ENCODE measurements at places on chromosomes 1 and 21.

DNA sequence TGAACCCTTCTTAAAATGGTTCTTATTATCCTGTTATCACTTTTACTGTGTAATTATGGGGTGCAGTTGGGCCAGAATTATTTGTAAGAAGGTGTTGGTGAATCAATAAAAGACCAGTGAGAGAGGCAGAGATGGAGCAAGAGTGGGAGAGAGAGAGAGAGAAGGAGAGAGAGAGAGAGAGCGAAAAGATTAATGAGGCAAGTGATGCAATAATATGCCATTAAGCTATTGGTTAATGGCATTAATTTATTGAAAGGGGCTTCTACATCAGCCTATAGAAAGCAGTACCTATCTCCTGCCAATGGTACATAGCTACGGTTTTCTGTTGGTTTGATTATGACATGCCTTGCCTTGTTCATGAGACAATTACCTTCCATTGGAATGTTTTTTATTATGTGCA, 388.7 kb downstream of the RPS6KC1 start:
- H3K36me3 ChIP-seq: peaks cover 4% of the 10 kb centered on the region
- no peak for DNase-seq
- H3K4me3 ChIP-seq: no peak overlapping the region
- no peak overlapping the region for H3K27ac ChIP-seq
- H3K27me3 ChIP-seq: no peaks in the 10 kb centered on the region

DNA sequence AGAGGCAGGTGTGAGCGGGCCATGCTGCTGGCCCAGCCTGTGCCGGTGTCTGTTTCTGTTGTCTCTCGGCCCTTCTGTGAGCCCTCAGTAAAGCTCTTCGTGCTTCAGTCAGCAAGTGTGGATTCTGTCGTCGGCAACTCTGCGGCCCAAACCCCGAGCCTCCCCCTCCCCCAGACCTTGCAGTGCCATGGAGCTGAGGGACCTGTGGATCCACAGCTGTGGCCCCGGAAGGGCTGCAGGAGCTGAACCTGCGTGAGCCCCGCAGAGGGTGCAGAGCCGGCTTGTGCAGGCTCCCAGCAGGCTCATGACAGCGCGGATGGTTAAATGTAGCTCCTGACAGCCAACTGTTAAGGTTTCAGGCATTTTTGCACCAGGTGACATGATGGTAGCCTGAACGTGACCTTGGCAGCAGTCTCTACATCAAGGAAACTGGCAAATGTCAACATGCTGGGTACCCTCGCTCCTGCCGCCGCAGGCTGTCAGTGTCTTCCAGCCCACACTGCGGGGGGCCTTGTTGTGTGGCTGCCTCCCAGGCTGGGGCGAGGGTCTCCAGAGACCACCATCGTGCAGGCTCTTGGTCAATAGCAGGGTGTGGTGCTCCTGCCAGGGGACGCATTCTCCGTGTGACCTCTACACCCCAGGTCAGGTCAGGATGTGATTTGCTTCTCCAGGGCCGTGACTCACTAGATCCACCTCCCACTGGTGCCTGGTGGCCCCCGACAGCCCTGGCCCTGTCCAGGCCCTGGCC, 7.0 kb downstream of the LRRC3 start:
- H3K27me3 ChIP-seq: no peaks in the 10 kb centered on the region
- peaks cover 4% of the 10 kb centered on the region for H3K4me1 ChIP-seq
- H3K36me3 ChIP-seq: no peaks in the 10 kb centered on the region
- no peak overlapping the region for H3K4me3 ChIP-seq

- H3K4me1 ChIP-seq: peaks cover 7% of the 10 kb centered on the region
- no peak for DNase-seq
- peaks cover 4% of the 10 kb centered on the region for H3K36me3 ChIP-seq
Observed at GRCh38 chr1:66478116-66478515, 55.8 kb upstream of the SGIP1 start.

DNA sequence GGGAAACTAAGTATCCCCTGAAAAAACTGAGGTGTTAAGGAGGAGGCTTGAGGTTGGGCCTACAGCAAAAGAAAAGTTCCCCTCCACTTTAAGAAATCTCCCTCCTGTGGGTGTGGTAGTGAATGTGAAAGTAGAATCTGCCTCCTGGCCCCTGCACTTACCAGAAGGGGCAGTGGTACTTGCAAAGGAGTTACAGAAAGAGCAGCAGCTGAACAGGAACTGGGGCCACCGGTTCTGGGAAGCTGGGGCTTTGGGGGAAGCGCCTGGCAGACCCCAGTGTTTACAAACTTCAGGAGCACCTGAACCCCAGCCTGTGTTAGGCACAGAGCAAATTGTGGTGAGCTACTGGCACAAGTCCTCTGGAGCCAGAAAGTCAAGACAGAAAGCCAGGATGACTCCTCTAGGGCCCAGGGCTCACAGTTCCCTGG, 250.2 kb upstream of the FGGY start:
- H3K4me1 ChIP-seq: no peaks in the 10 kb centered on the region
- no peaks in the 10 kb centered on the region for H3K36me3 ChIP-seq
- H3K27ac ChIP-seq: no peak overlapping the region
- DNase-seq: no peak
- H3K27me3 ChIP-seq: no peaks in the 10 kb centered on the region

GRCh38 chr1:36390411-36390810, 4.7 kb upstream of the STK40 start:
- H3K4me1 ChIP-seq: peaks cover 25% of the 10 kb centered on the region
- no peak for DNase-seq

- no peak overlapping the region for H3K4me3 ChIP-seq
- no peak overlapping the region for H3K27ac ChIP-seq
- H3K36me3 ChIP-seq: no peaks in the 10 kb centered on the region
- no peaks in the 10 kb centered on the region for H3K4me1 ChIP-seq
- DNase-seq: no peak
Observed at GRCh38 chr1:75990686-75991085, 58.5 kb upstream of the ASB17 start.

DNA sequence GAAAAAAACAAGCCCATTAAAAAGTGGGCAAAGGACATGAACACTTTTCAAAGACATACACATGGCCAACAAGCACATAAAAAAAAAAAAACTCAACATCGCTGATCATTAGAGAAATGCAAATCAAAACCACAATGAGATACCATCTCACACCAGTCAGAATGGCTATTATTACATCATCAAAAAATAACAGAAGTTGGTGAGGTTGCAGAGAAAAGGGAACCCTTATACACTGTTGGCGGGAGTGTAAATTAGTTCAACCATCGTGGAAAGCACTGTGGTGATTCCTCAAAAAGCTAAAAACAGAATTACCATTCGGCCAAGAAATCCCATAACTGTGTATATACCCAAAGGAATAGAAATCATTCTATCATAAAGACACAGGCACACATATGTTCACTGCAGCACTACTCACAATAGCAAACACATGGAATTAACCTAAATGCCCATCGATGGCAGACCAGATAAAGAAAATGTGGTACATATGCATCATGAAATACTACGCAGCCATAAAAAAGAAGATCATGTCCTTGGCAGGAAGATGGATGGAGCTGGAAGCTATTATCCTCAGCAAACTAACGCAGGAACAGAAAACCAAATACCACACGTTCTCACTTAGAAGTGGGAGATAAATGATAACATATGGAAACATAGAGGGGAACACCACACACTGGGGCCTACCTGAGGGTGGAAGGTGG, 70.1 kb downstream of the INTS7 start:
- no peaks in the 10 kb centered on the region for H3K27me3 ChIP-seq
- DNase-seq: no peak
- no peak overlapping the region for H3K4me3 ChIP-seq
- H3K27ac ChIP-seq: no peak overlapping the region
- H3K4me1 ChIP-seq: no peaks in the 10 kb centered on the region

DNA sequence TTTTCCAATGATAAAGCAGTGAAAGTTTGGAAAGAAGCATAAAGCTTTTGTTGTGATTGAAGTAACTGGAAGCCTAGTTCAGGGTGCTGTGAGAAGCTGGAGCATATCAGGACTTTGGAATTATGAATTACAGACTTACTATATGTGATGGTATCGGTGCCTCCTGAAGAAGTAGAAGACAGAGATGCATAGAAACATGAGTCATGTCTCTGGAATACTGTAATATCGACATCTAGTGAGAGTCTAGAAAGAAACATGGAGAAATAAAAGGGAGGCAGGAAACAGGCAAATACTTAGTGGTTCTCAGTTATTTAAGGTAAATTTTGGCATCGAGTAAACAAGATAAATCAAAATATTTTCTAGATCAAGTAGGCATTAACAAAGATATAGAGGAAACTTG, 103.0 kb downstream of the CAMTA1 start:
- H3K36me3 ChIP-seq: no peaks in the 10 kb centered on the region
- H3K4me3 ChIP-seq: no peak overlapping the region
- peaks cover 8% of the 10 kb centered on the region for H3K4me1 ChIP-seq
- no peaks in the 10 kb centered on the region for H3K27me3 ChIP-seq
- DNase-seq: no peak

GRCh38 chr1:8797216-8797615, 20.2 kb downstream of the RERE start:
- H3K27ac ChIP-seq: no peak overlapping the region
- no peaks in the 10 kb centered on the region for H3K36me3 ChIP-seq
- no peak overlapping the region for H3K4me3 ChIP-seq
- no peak for DNase-seq
- no peaks in the 10 kb centered on the region for H3K27me3 ChIP-seq

DNA sequence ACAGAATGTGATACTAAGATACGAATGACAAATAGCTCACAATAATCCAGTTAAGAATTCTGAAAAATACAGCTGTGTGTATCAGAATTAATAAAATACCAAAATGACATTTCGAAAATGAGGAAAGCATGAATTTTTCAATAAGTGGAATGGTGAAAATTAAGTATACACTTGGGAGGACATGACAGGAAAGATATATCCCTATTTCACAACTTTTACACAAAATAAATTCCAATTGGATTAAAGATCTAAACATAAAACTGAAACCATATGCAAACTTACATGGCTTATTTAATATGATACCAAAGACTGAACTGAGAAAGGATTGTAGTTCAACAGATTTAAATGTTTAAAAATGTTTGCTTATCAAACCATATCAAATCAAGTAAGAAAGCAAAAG, 510.4 kb upstream of the ADAMTS5 start:
- DNase-seq: no peak
- no peaks in the 10 kb centered on the region for H3K36me3 ChIP-seq
- no peaks in the 10 kb centered on the region for H3K27me3 ChIP-seq

DNA sequence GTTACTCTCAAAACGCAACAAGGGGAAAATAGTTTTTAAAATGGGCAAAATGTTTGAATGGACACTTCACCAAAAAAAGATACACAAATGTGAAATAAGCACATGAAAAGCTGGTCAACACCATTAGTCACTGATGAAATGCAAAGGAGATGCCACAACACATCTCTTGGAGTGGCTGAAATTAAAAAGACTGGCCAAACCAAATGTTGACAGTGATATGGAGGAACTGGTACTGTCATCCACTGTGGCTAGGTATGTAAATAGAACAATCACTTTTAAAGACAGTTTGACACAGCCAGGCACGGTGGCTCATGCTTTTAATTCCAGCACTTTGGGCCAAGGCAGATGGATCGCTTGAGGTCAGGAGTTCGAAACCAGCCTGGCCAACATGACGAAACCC, 91.1 kb downstream of the POFUT2 start:
- no peak overlapping the region for H3K27ac ChIP-seq
- DNase-seq: no peak
- no peak overlapping the region for H3K4me3 ChIP-seq

- no peak overlapping the region for H3K27ac ChIP-seq
- H3K4me1 ChIP-seq: peaks cover 17% of the 10 kb centered on the region
- no peak for DNase-seq
- no peak overlapping the region for H3K4me3 ChIP-seq
- H3K27me3 ChIP-seq: no peaks in the 10 kb centered on the region
Observed at GRCh38 chr21:34914239-34914638, 134.9 kb downstream of the RUNX1 start.
